ENCODE measurements at places on chromosomes 3 and 15.

- no peak for DNase-seq
Observed at GRCh38 chr3:196621611-196622010, 17.9 kb upstream of the NRROS start.

GRCh38 chr15:66483131-66483566 lies 14.4 kb downstream of the SNAPC5 start:
- no peak for DNase-seq

DNA sequence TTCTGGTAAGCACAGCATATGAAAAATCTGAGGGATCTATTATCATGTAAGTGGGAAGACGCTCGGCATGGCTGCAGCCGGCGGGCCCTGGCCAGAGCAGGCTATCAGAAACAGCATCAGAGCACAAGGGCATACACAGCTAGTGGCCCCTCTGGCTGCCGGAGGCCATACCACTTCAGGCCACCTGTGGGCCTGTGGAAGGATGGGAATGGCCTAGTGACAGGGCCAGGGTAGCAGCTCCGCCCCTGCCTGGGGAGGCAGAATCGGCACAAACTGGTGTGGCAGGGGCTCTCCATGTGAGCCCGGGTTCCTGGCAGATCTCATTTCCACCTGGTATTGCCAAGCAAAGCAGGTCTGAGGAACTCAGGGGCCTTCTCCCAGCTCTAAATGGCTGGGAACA lies 46.4 kb downstream of the SH3BP5 start:
- no peak for DNase-seq

- DNase-seq, result no peak
Observed at GRCh38 chr3:86793786-86794185, 197.2 kb downstream of the VGLL3 start.

DNA sequence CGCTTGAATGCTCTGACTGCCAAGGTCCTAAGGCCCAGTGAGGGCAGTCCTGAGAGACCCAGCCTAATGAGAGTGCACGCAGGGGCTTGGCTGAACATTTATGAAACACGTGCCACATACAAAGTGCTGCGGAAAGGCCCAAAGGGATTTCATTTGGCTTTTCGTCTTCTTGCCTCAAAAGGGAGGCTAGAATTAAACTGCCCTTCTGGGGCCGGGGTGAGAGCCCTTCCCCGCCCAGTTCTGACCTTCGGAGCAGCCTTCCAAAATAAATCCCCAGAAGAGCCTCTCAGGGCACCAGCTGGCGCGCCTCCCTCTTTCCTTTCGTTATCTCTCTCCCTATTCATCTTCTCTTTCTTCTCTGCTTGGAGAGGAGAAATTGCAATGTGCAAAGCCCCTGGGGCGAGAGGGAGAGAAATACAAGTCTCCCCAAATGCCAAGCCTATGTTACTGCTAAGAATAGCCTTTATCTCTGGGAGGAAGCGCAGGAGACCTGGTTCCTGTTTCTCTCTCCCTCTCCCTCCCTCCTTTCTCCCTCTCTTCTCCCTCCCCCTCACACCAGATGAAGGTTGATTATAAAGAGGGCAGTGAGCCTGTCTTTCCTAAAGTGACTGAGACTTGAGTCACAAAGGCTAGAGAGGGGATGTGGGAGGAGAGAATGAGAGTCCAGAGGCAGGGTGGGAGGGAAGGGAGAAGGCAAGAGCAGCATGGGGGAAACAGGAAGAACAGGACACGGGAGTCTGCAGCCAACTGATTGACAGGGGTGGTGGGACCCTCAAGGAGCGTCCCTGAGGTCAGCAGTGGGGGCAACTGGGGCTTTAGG lies 36.7 kb upstream of the NDUFB4 start:
- DNase-seq, result no peak

DNA sequence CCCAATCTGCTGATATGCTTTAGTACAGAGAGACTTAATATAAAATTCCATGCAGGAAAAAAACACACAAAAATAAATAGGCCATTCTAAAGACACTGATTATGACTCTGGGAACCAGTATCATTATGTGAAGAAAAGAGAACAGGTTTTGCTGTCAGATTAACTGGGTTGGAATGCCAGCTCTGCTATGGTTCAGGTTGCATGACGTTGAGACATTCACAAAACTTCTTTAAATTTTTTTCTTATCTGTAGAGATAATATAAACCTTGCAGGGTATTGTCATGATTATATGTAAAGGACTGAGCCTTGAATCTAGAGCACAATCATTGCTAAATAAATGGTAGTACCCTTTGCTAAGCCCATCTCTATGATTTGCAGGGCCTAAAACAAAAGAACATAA lies 86.0 kb downstream of the CPNE4 start:
- DNase-seq, result no peak

GRCh38 chr3:73759297-73759711 lies 134.6 kb upstream of the PDZRN3 start:
- DNase-seq, result no peak

- DNase-seq, result no peak
Observed at GRCh38 chr15:74170071-74170844, 3.3 kb upstream of the ISLR start.

DNA sequence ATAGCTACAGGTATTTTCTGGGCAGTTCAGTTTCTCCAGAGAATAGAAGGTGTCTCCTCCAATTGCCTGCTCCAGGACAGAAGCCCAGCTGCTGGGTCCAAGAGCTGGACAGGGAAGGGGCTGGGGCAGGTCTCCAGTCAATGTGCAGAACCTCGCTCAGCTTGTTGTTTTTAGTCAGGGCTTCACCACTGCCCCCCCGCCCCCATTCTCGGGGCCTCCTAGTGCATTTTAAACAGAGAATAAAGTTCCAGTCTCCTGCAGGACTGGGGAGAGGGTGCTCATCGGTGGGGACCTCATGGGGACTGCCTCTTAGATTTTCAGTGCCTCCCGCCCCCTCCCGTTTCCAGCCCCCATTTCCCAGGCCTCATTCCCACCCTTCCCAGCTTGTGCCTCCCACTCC lies 216.6 kb downstream of the XXYLT1 start:
- no peak for DNase-seq

GRCh38 chr15:81312790-81313543 lies 11.0 kb downstream of the STARD5 start:
- DNase-seq, result no peak

DNA sequence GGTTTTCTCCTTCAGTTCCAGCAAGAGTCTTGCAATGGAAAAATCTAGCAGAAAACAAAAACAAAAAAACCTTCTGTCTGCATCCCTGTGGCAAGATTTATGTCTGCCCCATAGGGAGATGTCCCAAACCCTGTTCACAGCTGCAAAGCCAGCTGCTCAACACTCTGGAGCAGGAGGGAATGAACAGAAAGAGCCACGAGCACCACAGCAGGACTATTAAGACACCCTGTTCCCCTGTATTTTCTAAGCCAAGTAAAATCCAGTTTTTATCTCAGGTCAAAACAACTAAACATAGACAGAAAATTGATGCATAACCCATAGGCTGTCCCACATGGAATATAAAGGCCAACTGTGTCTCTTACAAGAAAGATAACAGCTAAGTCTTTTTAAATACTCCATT lies 357.9 kb downstream of the LSAMP start:
- DNase-seq, result no peak

DNA sequence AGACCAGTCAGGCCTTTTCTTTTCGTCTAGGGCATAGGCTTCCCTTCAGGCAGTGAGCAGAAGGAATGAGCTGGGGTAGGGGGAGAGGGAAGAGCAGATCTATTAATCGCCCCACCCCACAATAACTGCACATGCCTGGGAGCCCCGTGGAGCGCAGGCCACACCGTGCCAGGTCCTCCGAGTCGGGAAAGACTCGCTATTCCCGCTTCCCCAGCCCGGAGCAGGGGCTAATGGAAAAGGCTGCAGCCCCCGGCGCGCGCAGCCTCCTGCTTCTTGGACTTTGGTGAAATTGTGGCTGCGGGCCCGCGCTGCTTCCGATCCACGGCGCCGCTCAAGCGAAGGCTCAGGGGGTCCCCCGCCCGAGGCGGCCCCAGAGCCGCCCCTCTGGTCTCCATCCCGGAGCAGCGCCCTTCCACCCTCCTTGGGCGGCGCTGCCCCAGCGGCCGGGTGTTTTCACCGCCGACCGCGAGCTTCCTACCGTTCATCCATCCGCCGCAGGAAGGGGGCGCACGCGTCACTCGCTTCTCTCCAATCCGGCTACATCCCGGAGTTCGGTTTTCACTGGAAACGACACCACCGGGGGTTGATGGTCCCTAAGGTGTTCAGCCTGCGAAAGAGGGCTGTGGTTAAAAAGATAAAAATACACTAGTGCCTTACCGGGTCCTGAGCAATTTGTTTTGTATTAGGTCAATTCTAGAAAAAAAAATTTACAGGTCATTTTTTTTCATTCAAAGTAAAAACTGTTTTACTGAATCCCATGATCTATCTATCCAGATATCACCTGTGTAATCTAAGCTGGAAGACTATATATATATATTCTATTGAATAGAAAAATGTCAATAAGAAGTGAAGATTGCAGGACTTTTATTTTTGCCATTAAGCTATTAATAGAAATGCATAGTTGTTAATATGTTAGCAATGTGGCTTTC lies 4.4 kb upstream of the SYNM start:
- no peak for DNase-seq

DNA sequence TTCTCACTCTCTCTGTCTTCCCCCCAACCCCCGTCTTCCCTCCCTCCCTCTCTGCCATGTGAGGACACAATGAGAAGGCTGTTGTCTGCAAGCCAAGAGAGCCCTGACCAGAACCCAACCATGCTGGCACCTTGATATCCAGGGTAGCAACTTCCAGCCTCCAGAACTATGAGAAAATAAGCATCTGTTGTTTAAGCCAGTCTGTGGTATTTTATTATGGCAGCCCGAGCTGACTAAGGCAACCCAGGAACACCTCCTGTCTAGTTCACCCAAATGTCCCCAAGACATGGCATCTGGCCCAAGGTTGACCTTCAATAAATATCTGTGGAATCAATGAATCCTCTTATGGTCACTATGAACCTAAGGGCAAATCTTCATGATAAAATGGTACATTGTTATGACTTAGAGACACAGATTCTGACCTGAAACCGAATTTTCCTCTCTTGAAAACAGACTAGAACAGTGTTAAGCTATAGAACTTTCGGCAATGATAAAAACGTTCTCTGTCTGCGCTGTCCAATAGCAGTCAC lies 26.5 kb downstream of the RFTN1 start:
- DNase-seq, result no peak

GRCh38 chr3:45931496-45931895 lies 11.8 kb upstream of the CXCR6 start:
- no peak for DNase-seq

GRCh38 chr3:4776399-4776979 lies 202.7 kb upstream of the BHLHE40 start:
- DNase-seq, result no peak

GRCh38 chr3:57019057-57019456 lies 41.4 kb upstream of the SPATA12 start:
- DNase-seq, result no peak

- no peak for DNase-seq
Observed at GRCh38 chr3:52092271-52092660, 35.9 kb upstream of the DUSP7 start.

DNA sequence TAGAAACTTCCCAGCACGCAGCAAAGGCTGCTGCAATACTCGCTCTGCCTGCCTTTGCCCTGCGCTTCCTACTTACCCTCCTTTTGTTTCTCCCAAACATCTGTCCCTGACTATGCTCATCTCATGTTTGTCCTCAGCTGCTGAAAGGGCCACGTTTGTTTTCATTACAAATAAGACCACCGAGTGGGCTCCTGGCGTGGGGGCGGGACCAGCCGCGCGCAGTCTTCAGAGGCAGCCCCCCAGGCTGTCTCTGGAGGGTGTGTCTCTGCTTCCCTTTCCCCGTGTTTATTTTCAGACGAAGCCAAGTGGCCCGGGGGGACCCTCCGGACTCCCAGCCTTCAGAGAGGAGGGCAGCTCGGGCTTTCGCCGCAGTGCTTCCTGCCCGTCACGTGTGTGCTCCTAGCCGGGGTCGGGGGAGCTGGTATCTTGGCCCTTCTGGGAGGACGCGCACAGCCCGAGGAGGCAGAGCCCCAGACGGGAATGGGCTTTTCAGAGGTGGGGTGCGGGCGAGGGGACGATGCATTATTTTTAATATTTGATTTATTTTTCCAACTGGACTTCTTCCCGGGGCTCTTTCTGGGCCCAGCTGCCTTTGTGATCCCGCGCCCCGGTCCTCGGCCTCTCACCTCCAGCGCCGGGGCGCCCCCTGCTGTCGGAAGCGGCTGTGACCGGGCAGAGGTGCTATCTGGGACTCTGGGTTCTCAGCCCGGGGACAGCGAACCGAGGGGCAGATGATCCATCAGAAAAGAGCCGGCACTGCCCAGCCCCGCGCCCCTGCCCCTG lies 70.0 kb upstream of the CGNL1 start:
- peak; percentile 72 for DNase-seq

GRCh38 chr3:64824394-64824909 lies 136.7 kb upstream of the ADAMTS9 start:
- DNase-seq, result no peak

GRCh38 chr15:63506537-63507035 lies 2.2 kb downstream of the USP3 start:
- DNase-seq, result no peak

DNA sequence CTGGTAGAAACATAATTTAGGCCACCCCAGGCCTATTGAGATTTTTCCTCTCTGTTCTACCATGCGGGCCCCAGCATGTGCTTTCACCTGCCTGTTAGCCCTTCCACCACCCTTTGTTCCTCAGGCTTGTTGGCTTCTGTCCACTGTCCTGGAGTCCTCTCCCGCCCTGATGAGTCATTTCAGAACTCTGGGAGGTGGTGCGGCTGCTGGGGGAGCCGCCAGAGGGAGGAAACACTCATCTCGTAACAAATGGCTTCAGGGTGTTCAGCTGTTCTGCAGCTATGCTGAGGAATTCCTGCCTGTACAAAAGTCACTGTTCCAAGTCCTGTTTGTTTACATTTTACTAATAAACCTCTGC lies 36.3 kb downstream of the LRTM1 start:
- DNase-seq, result no peak

DNA sequence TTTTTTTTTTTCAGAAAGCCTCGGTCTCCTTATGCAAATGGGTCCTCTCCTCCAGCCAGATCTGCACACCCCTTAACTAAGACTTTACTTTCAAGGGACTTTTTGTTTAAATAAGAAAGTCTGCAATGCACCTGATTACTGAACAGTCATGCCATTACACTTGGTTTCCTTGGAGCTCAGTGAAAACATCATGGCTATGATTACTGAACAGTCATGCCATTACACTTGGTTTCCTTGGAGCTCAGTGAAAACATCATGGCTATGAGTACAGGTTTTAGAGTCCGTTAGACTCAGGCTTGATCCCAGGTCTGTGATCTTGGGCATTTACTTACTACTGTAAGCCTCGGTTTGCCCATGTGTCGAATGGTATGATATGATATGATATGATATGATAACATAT lies 10.1 kb downstream of the ENTPD3 start:
- no peak for DNase-seq

DNA sequence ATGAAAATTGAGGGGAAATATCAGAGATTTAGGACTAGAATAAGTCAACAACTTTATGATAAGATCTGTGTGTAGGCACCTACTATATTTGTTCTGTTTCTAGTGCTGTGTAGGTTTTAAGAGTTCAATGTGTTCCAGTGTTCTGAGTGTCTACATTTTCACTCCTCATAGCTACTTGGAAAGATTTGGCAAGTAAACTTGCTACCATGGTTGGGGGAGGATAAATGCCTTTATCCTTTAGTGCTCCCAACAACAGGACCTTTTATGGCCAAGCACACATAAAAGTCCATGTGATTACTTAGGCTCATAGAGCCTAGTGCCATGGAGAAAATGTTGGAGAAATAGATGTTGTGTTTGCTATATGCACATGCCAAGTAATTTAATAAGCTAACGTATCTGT lies 64.0 kb downstream of the LYSMD4 start:
- no peak for DNase-seq

GRCh38 chr3:147945968-147946519 lies 536.9 kb downstream of the ZIC1 start:
- DNase-seq, result no peak

Measured in stimulated activated CD8-positive, alpha-beta memory T cell treated with anti-CD3 and anti-CD28 coated beads, Interleukin-4, amount 100 ng/mL, for 4 hours (primary cell).